ENCODE measurements at places on chromosomes 7 and 10. TPM values are rescaled to one million over a fixed set of nuclear protein-coding genes. Genes with fewer than 3 reads are reported as not detected.

The CCL26 gene
- polyA plus RNA-seq = not detected

The SLC26A5 gene
- 0.17 TPM for polyA plus RNA-seq

The FHIP2A gene
- polyA plus RNA-seq = 33.1 TPM

The CALCR gene
- polyA plus RNA-seq = 1.5 TPM

The NPFFR1 gene
- 0.10 TPM for polyA plus RNA-seq

The TAC1 gene
- polyA plus RNA-seq = not detected

The STRA8 gene
- 0.17 TPM for polyA plus RNA-seq

The AKR1C4 gene
- not detected for polyA plus RNA-seq

The PPP1R3A gene
- not detected for polyA plus RNA-seq

The CALU gene
- polyA plus RNA-seq = 217 TPM

The GARIN1A gene
- polyA plus RNA-seq = 1.2 TPM

GRCh38 chr10:110822712-110823311, 48.9 kb upstream of the PDCD4 start:
- no peak for DNase-seq

GRCh38 chr7:124168616-124169015, 135.7 kb upstream of the TMEM229A start:
- DNase-seq = no peak

DNA sequence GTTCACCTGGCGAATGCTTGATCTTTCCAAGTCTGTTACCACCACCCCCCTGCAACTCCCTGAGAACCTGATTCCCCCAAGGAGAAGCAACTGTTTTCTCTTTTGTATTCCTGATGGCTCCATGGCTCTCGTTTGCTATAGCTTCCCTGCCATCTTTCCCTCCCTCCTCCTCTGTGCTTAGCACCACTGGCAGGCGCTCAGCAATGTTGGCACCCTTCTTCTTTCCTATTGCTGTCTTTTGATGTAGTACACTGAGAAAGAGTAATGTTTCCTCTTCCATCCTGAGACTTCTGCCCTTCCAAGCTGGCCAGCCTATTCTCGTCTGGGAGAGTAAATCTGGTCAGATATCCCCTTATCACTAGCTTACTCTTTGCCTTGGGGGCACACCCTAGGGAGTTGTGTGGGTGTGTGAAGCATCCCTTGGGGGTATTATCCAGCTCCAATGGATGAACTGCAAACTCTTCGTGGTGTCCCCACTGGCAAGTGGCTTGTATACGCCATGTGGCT, 74.0 kb downstream of the BMPER start:
- DNase-seq = no peak

DNA sequence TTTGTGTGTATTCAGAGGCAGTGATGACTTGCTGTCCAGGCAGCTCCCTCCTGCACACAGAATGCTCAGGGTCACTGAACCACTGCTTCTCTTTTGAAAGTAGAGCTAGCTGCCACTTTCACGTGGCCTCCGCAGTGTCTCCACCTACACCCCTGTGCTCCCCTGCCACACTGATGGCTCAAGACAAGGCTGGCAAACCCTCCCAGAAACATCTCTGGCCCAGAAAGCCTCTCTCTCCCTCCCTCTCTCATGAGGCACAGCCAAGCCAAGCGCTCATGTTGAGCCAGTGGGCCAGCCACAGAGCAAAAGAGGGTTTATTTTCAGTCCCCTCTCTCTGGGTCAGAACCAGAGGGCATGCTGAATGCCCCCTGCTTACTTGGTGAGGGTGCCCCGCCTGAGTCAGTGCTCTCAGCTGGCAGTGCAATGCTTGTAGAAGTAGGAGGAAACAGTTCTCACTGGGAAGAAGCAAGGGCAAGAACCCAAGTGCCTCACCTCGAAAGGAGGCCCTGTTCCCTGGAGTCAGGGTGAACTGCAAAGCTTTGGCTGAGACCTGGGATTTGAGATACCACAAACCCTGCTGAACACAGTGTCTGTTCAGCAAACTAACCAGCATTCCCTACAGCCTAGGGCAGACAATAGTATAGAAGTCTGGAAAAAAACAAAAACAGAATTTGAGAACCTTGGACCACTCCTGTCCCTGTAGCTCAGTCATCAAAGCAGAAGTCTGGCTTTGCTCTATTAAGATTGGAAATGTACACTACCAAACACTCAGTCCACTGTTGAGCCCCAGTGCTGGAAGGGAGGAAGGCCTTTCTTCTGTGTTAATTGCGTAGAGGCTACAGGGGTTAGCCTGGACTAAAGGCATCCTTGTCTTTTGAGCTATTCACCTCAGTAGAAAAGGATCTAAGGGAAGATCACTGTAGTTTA, 15.8 kb downstream of the SCD start:
- DNase-seq = no peak

DNA sequence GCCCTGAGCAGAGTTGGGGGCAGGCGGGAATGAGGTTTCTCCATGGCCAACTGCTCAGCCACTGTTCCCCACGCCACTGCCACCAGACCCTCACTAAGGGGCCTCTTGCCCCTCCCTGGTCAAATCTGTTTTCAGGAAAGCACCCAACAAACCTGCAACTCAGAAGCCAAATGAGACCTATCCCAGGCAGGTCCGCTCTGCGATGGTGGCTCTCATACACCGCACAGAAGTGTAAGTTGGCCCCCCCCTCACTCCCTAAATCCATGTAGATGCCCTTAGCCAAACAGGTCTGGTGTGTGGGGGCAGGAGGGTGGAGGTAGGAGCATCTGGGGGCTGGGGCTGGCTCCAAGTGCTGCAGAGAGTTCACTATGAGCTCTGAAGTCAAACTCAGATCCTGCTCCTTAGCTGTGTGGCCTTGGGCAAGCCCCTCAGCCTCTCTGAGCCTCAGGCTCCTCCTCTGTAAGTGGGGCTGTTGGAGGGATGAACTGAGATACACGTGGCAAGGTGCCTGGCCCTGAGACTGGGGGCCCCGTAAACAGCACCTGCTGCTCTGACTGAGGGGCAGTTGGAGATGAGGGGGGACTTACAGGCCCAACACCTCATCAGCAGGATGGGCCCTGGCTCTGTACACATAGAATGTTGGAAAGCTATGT, 1.1 kb downstream of the MMRN2 start:
- DNase-seq = no peak

DNA sequence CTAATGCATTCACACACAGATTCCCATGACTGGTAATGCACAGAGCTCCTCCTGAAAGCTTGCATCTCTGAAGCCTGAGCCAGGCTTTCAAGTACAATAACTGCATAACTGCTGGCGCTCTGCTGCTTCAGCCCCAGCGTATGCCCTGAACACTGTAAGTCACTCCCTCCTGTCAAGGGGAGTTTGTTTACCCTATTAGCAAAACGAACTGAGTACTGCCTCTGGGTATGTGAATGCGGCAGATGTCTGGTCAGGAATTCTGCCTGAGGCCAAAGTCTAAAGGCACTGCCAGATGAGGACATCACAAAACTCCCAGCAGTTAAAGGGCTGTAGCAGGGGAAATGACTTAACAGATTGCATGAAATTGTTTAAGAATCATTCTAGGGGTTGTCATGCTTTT, 97.7 kb downstream of the NRCAM start:
- DNase-seq = no peak

DNA sequence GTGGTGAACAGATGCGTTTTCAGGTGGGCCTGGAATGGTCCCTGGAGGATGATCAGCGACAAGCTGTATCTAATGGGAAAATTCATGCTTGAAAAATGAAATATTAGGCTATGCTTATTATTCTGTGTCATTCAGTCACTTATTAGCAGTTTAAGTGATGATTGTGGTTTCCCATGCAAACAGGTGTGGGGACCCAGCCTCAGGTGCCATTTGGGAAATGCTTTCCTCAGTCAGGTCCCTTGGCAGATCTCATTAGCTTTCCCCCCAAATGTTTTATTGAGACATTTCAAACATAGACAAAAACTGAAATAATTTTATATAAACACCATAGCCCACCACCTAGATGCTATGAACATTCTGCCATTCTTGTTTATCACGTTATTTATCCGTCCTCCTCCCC, 411 bp upstream of the SNX10 start:
- DNase-seq = no peak

DNA sequence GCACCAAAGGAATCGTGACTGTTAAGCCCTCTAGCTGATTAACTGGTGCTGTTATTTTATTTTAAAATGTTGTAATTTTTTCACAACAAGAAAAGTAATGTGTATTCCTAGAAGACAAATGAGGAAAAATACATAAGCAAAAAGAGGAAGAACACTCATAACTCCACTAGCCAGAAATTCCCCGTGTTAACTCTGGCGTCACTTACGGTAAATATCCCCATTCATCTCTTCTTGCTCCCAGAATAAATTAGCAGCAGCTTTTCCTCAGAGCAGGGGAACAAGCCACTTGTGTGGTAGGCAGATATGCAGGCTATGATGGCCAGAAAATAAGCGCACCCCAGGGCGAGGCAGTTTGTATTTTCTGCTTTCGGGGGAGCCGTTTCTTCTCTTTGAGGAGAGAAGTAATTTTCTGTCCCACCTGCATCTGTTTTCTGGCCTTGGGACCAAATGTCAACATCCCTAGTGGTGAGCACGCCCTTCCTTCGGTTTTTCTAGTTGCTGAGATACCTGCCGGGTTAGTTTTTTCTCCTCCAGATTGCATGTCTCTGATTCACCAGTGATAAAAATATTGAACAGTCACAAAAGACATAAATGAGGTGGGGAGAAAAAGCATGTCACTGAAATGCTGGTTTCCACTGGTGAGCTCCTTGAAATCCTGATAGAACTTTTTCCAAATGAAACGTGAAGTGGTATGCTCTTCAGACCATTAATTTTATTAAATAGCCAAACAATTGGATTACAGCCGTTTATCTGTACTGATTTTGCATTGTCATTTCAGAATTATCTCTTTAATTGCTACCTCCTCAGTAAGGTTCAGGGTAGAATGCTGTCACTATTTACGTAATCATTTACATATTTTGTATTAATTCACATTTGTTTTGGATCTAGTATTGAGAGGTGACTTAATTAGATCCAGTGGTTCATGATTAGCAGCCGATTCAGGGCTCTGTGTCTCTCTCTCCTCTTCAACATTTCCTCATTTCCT, 268.1 kb downstream of the CAMK1D start:
- no peak for DNase-seq

GRCh38 chr7:27962273-27962672, 218.3 kb downstream of the JAZF1 start:
- DNase-seq = no peak

DNA sequence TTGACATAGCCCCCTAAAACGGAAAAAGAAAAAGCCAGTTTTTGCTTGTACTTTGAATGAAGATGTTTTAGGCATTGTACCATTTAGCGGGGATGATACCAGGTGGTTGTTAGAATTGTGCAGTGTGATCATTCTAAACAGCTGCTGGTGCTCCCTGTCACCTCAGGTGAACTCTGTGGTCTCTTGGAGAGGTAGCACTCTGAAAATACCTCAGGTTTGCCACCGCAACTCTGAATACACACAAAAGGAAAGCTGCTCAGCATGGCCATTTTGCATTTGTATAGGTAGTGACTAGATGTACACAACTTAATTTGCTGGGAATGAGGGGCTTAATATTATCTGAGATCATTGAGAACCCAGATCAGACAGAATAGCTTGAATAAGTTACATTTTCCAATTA, 52.6 kb downstream of the PLEKHA8 start:
- DNase-seq = no peak

DNA sequence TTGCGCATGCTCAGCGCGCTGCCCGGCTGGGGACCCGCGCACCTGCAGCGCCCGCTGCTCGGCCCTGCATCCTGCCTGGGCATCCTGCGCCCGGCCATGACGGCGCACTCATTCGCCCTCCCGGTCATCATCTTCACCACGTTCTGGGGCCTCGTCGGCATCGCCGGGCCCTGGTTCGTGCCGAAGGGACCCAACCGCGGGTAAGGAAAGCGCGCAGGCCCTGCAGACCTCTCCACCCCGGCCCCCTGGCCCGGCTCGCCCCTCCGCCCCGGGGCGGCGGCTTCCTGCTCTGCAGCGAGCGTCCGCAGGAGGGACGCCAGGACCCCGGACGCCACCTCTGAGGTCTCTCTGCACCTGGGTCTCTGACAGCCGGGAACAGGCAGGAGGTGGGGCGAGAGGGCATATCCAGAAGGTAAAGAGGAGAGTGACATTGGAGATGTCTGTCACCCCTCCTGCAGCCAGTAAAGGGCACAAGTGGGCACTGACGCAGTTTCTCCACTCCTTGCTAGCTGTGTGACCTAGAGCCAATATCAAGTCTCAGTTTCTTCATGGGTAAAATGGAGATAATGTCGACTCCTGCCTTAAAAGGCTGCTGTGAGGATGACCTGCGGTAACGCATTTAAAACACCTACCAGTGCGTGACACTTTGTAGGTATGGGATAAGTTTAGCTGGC, 338 bp downstream of the ATP6V0E2 start:
- DNase-seq = no peak

- no peak for DNase-seq
These were observed 31.2 kb downstream of the COL17A1 start for GRCh38 chr10:104054430-104054829.

DNA sequence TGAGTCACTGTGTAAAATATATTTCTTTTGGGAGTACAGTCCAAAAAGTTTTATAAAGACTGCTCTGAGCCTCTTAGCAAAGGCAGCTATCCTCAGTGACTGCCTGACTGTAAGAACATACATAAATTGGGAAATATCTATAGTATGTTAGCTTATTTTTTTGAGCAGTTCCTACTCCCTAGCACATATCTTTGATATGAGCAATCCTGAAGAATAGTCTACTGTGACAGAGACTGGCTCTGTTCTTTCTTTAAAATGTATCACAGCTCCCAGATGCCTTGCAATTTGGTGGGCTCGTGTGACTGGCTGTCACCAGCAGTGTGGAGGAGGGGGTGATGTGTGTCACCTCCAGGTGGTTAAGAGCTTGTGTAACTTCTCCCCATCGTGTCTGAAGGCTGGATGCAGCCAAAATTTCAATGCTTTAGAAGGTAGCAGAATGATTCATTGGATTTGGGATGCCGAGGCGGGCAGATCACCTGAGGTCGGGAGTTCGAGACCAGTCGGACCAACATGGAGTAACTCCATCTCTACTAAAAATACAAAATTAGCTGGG, 47.9 kb downstream of the MTERF1 start:
- no peak for DNase-seq

DNA sequence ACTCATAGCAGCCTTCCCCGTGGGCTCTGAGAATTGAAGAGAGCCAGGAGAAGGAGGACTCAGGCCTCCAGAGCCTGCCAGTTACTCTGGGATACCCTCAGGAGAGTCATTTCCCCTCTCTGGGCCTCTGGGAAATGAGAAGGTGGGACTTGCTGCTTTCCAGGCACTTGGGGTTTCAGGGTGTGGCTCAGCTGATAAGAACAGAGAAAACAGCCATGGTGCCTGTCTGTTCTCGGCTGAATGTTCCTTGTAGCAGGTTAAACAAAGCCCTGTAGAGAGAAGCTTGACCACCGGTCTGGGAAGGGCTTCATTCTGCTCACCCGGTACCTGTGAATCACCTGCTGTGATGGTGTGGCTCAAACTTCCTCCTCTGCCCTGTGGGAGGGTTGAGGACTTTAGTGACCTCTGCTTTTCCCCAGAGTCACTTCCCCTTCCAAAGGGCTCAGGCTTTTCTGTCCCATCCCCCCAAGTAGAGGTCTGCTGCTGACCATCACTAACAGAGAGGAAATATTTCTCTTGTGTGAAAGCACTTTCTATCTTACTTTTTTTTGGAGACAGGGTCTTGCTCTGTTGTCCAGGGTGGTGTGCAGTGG, 212.4 kb upstream of the GALNT17 start:
- no peak for DNase-seq

All from right renal pelvis (tissue), 4 donors.